ENCODE measurements at places on chromosomes 13 and 19.

GRCh38 chr13:31880851-31881494, 141.6 kb downstream of the RXFP2 start:
- no peak for DNase-seq

DNA sequence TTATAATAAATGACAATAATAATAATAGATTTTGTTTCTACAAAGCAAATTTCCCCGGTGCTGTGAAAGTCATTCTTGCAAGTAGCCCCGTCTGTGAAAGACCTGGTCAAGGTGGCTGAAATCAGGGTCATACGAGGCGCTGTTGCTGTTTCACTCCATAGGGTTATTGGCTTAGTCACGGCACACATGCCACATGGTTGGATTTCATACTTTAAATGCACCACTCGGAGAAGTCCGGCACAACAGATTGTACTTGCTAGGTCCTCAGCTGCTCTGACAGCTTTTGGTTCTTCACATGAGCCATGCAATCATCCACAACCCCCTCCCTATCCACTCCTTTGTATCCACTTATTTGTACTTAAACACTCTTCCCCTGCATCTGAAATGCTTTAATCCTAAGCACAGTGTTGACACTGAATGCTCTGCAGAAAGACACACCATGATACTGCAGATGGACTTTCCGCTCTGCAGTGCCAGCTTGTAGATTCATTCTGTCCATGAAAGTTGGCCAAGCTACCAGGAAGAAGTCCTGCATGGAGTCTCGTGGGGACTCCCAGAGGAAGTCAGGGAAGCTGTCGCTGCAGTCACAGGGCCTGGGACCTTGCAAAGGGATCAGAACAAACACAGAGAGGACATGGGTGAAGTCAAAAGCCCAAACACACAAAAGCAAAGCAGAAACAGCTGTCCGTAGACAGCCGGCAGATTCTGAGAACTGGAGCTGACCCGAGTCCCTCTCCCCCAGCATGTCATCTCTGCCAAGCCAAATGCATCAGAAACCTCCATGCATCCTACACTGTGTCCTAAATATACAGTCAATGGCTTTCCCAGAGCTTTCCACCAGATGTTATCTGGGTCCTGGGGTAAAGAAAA, 124.6 kb downstream of the COL4A2 start:
- DNase-seq, result no peak

DNA sequence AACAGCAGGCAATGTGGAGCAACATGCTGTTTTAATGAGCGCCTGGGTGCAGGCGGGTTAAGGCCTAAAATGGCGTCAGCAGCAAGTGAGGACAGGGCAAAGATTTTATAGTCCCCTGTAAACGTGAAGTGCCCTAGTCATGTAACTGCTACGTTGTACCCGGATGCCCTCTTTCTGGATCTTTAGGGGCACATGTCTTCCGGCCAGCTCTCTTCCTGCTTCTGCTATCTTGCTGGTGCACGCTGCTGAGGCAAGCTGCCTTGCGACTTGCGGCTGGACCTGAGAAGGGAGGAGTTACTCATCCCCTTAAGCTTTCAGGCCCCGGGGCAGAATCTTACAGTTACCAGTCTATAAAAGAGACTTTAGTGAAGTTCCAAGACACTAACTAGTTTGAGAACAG, 303.6 kb upstream of the DACH1 start:
- DNase-seq, result no peak

- no peak for DNase-seq
Observed at GRCh38 chr13:51524829-51525566, 59.3 kb upstream of the WDFY2 start.

DNA sequence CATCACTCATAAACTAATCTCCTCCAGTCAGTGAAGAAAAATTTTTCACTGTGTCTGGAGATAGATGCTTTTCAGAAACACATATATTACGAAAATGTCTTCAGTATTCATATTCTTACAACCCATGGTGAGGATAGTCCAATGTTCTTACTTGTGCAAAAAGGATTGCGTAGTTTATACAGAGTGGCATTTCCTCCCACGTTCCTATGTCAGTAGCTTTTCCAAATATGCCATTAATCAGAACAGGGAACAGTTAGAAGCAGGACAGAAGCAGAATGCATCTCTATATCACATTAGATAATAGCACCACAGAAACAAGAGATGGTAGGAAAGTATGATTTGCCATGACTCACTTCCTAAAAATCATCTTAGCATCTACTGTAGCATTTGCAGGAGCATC, 282.9 kb downstream of the SLITRK5 start:
- DNase-seq, result no peak

GRCh38 chr13:32616883-32617511, 30.7 kb downstream of the PDS5B start:
- DNase-seq, result no peak

- no peak for DNase-seq
Observed at GRCh38 chr19:50266896-50267295, 62.3 kb downstream of the KCNC3 start.

GRCh38 chr13:42405665-42406390, 133.9 kb downstream of the AKAP11 start:
- peak; percentile 14 for DNase-seq

GRCh38 chr19:47518139-47518538, 3.3 kb upstream of the NAPA start:
- no peak for DNase-seq

GRCh38 chr19:49339301-49340068, 4.3 kb downstream of the CD37 start:
- DNase-seq, result no peak

Data from activated effector memory CD4-positive, alpha-beta T cell treated with Interleukin-2 at 50 U/mL for 16 hours (primary cell).